Activated naive CD8-positive, alpha-beta T cell treated with anti-CD3 and anti-CD28 coated beads, Interleukin-2, amount 10 ng/mL, durations not matched to agents 7 days and 5 days (primary cell): ENCODE measurements at places on chromosomes 4 and X. TPM values are rescaled to one million over a fixed set of nuclear protein-coding genes. Genes with fewer than 3 reads are reported as not detected.

DNA sequence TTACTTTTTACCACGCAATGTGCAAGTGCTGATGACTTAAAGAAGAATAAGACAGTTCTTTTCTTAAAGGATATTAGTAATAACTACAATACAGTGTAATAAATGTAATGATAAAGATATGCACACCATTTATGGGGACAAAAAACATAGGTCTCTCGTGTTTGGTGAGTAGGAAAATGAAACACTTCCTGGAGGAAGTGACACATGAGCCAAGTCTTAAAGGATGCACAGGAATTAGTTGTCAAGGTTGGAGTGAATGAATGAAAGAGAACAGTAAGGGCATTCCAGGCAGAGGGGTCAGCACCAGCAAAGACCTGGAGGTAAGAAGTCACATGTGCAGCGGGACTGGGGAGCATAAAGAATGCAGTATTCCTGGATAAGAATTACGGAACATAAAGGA is 112.7 kb downstream of the SH3RF1 start:
- DNase-seq: no peak
- H3K36me3 ChIP-seq: no peaks in the 10 kb centered on the region
- H3K27ac ChIP-seq: no peak overlapping the region
- no peaks in the 10 kb centered on the region for H3K4me1 ChIP-seq
- H3K4me3 ChIP-seq: no peak overlapping the region

GRCh38 chr4:90099812-90100211 is 27.4 kb upstream of the CCSER1 start:
- H3K36me3 ChIP-seq: no peaks in the 10 kb centered on the region
- H3K27me3 ChIP-seq: no peaks in the 10 kb centered on the region
- H3K4me3 ChIP-seq: no peak overlapping the region
- no peaks in the 10 kb centered on the region for H3K4me1 ChIP-seq
- H3K27ac ChIP-seq: no peak overlapping the region

DNA sequence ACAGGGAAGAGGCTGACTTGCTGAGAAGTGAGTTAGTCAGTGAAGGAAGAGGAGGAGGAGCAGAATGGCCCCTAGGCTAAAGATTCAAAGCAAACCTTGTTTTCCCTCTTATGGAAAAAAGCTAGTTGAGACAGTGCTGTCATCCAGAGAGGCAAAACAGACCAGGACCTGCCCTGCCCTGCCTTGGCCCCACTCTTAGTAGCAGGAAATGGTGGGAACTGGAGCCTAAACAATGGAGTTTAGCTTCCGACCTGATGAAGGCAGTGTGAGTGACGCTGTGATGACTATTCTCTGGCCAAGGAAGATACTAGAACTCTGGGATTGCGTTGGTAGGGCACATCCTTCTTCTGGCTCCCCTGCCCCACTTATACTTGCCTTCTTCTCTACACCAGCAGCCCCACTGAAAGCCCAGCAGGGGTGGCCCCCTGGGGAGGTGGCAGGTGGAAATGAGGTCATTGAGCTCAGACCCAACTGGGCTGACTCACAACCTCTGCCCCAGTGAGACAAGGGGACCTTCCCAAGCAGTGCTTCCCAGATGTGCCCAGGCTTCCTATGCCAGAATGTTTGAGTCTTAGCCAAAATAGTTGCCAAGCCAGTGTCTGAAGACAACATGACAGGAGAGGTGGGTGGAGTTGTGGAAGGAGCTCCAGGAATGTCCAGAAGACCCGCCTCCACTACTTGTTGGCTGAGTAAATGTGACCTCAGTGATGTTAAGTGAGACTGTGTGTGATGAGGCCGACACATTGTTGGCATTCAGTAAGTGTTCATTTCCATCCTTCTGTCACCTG is 38.8 kb downstream of the MSN start:
- peak overlapping the region; percentile 72 for H3K4me3 ChIP-seq
- peaks cover 24% of the 10 kb centered on the region for H3K36me3 ChIP-seq
- H3K4me1 ChIP-seq: peaks cover 55% of the 10 kb centered on the region
- H3K27ac ChIP-seq: peak overlapping the region; percentile 78
- no peaks in the 10 kb centered on the region for H3K27me3 ChIP-seq
- DNase-seq: no peak

TDO2 gene
- not detected for total RNA-seq

DNA sequence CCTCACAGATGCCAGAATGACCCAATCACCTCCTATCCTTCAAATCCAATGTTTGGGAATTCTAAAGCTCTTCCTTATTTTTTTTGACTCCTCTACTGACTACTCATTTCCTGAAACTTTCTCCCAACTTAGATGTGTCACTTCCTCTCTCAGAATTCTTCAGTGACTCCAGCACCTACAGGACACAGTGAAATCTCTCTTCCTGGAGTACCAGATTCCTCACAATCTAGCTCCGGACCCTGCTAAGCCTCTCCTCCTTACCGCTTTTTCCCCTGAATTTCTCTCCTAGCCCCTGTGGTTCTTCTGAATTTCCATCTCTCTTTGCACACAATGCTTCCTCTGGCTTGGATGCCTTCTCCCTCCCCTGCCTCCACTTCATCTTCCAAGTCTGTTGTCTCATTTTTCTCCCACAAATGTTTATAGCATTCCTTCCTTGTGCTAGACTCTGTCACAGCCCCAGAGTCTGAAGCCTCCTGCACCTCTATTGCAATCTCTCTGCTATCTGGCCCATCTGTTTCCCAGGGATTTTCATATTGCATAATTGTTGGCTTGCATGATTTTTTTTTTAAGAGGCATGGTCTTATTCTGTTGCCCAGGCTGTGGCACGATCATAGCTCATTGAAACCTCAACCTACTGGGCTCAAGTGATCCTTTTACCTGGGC is 80.1 kb downstream of the ANAPC4 start:
- H3K36me3 ChIP-seq: no peaks in the 10 kb centered on the region
- no peak overlapping the region for H3K4me3 ChIP-seq
- DNase-seq: no peak
- no peak overlapping the region for H3K27ac ChIP-seq
- H3K27me3 ChIP-seq: peaks cover 2% of the 10 kb centered on the region

DNA sequence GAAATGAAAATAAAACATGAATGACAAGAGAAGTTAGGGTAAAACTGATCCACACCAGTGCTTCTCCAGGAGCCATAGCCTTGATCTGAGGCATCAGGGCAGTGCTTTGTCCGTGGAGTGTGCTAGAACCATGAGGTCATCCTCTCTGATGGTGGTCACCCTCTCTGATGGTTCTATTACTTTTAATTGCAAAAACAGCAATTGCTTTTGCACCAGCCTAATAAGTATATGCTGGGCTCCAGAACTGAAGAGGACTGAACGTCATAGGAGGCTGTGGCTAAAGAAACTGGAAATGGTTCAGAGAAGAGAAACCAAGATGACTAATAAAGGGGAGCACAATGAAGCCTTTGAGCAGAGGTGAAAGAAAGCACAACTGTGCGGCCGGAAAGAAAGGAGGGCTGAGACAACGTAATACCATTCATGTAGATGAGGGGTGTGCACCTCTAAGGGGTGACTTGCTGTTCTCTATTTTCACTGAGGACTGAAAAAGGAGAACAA is 17.0 kb upstream of the TMEM154 start:
- no peak overlapping the region for H3K27ac ChIP-seq
- peaks cover 5% of the 10 kb centered on the region for H3K27me3 ChIP-seq
- H3K36me3 ChIP-seq: peaks cover 1% of the 10 kb centered on the region
- no peak overlapping the region for H3K4me3 ChIP-seq

DNA sequence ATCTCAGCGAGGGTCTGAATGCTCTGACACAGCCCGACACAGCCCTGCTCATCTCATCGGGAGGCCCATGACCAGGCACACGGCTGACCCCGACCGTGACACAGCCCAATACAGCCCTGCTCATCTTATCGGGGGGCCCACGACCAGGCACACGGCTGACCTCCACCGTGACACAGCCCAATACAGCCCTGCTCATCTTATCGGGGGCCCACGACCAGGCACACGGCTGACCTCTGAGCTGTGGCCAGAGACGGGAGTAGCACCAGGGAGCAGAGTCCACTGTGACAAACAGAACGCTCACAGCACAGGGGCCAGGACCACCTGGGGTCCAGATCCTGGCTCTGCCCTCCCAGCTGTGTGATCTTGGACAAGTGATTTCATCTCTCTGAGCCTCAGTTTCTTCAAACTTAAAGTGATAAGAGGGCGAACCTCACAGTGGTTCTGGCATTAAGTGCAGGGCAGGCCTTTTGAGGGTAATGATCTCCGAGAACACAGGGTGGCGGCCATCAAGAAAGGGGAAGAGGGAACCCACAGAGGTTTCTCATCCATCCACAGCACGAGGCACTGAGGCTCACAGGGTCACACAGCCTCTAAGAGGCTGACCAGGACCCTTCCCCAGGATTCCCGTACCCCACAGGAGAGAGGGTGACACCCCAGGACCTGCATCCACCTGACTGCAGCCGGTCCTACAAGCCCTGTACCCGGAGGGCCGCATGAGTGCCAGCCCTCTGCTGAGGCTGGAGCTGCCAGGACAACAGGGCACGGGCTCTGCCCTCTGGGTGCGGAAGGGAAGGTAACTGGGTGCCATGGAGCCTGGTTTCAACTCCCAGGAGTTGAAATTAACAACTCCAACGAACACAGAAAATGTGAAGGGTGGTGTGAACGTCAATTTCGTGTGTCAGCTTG is 60.1 kb downstream of the WFS1 start:
- H3K4me1 ChIP-seq: peaks cover 5% of the 10 kb centered on the region
- no peak for DNase-seq
- peaks cover 20% of the 10 kb centered on the region for H3K27me3 ChIP-seq
- no peak overlapping the region for H3K4me3 ChIP-seq

CCDC149 gene
- total RNA-seq: not detected

PPBP gene
- total RNA-seq: not detected

DNA sequence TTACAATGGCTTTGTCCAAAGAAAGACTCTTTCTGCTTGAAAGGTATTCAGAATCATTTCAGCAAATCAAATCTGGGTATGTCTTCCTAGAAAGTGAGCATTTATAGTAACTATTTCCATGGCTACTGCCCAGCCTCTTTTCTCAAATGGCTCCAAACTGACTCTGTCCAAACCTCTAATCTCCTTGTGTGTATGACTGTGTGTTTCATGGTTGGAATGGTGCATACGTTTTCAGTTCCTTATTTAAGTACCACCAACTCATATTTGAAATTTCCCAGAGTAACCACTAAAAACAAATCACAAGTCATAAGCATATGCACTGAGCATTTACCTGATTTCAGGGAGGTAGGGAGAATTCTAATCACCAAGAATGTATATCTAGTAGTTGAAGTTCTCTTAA is 106.0 kb downstream of the TMEM144 start:
- H3K4me1 ChIP-seq: no peaks in the 10 kb centered on the region
- no peaks in the 10 kb centered on the region for H3K36me3 ChIP-seq
- no peaks in the 10 kb centered on the region for H3K27me3 ChIP-seq
- H3K4me3 ChIP-seq: no peak overlapping the region

DNA sequence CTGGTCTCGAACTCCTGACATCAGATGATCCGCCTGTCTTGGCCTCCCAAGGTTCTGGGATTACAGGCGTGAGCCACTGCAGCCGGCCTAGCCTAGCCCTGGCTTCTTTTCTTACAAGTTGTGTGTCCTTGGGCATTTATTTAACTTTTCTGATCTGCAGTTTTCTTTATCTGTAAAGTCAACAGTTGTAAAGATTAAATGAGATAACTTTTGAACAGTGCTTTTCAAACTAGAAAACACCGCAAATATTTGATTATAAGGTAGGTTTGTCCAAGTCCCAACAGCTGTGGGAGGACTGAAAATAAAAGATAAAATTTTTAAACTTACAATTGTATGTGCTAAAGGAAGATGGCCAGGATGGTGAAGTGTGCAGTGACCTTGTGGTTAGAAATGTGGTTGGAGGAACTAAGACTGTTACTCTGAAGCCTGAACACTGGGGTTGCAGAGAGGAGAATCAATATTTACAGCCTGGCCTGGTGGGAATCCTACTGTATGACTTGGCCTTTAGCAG is 44.8 kb downstream of the GSX2 start:
- peaks cover 7% of the 10 kb centered on the region for H3K4me1 ChIP-seq
- H3K27ac ChIP-seq: no peak overlapping the region
- no peak for DNase-seq

GRCh38 chr4:86816501-86817273 is 32.5 kb downstream of the SLC10A6 start:
- no peaks in the 10 kb centered on the region for H3K4me1 ChIP-seq
- H3K27ac ChIP-seq: no peak overlapping the region
- no peak overlapping the region for H3K4me3 ChIP-seq
- no peaks in the 10 kb centered on the region for H3K36me3 ChIP-seq
- DNase-seq: no peak

- peaks cover 2% of the 10 kb centered on the region for H3K36me3 ChIP-seq
- no peak overlapping the region for H3K27ac ChIP-seq
- no peak overlapping the region for H3K4me3 ChIP-seq
- no peak for DNase-seq
- H3K27me3 ChIP-seq: no peaks in the 10 kb centered on the region
- peaks cover 4% of the 10 kb centered on the region for H3K4me1 ChIP-seq
Observed at GRCh38 chr4:52987392-52988056, 125.4 kb downstream of the RASL11B start.

- peak overlapping the region; percentile 87 for H3K27ac ChIP-seq
- peaks cover 17% of the 10 kb centered on the region for H3K4me1 ChIP-seq
- no peak for DNase-seq
- no peaks in the 10 kb centered on the region for H3K27me3 ChIP-seq
Observed at GRCh38 chr4:139015948-139016471, 429 bp downstream of the NOCT start.

NRK gene
- not detected for total RNA-seq

LIMCH1 gene
- not detected for total RNA-seq

GRCh38 chr4:139099366-139099982 is 77.5 kb downstream of the ELF2 start:
- H3K4me1 ChIP-seq: peaks cover 4% of the 10 kb centered on the region
- no peak overlapping the region for H3K4me3 ChIP-seq
- H3K27me3 ChIP-seq: peaks cover 5% of the 10 kb centered on the region
- no peak overlapping the region for H3K27ac ChIP-seq
- H3K36me3 ChIP-seq: no peaks in the 10 kb centered on the region

DNA sequence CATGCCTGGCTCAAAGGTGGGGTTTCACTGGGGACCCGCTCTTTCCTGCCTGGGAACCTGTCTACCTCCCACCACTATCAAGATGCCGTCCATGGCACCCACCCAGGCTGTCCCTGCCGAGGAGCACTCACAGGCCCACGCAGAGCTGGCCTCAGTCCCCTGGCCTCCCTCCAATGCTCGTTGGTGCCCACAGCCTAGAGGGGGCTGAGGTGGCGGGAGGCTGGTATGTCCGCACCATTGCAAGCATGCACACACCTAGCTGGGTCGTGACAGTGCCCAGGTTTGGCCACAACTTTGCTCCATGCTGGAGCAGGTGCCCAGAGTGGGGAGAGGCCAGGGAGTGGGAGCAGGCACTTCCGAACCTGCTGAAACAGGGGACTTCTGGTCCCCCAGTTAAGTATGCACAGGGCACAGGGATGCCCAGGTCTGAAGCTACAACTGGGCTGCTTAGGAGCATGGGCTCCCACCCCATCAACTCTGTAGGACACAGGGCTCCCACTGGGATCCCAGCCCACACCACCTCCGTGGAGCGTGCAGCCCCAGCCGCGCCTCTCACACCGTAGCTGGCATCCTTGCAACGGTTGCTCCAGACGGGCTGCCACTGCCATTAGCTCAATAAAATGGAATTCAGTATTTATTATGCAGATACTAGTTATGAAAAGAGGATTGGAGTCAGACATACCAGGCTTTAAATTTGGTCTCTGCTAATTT is 1376.1 kb upstream of the TENM3 start:
- no peak overlapping the region for H3K27ac ChIP-seq
- no peak for DNase-seq
- H3K36me3 ChIP-seq: no peaks in the 10 kb centered on the region

GRCh38 chrX:109475174-109475891 is 6.6 kb downstream of the GUCY2F start:
- no peak for DNase-seq
- no peaks in the 10 kb centered on the region for H3K36me3 ChIP-seq
- peaks cover 5% of the 10 kb centered on the region for H3K4me1 ChIP-seq
- no peak overlapping the region for H3K4me3 ChIP-seq

KLHL15 gene
- total RNA-seq: 12.2 TPM
